LoVo (cell line): ENCODE measurements at places on chromosomes 7 and 10.
A peak's percentile ranks its signal among the peaks of the same experiment; 100 is the strongest.

- no peak for DNase-seq
Observed at GRCh38 chr10:14089556-14090292, 241.0 kb downstream of the FRMD4A start.

GRCh38 chr7:25259487-25260243 lies 31.4 kb upstream of the NPVF start:
- DNase-seq: peak; percentile 82

DNA sequence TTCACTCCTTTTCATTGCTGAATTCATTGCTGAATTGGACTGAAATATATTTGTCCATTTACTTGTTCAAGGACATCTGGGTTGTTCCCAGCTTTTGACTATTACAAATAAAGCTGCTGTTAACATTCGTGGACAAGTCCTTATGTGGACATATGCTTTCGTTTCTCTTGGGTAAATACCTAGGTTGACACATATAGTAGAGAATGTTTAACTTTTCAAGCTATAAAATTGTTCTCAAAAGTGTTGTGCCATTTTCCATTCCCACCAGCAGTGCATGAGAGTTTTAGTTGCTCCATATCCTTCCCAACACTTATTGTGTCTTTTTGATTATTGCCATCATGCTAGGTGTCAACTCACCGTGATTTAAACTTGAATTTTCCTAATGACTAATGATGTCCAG lies 17.5 kb upstream of the CPVL start:
- DNase-seq: no peak

- no peak for DNase-seq
Observed at GRCh38 chr7:127838816-127839415, 186.9 kb downstream of the SND1 start.

DNA sequence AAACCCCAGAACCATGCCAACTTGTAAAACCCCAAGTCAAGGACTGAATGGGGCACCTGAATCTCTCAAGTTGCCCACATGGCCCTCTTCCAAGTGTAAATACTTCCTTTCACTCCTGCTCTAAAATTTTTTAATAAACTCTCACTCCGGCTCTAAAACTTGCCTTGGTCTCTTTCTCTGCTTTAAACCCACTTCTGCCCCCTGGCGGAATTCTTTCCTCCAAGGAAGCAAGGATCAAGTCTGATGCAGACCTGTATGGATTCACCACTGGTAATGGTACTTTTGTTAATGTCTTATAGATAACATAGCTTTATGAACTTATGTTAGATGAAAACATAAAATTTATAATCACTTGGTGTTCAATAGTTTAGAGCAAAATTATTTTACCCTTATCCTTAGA lies 33.8 kb downstream of the SLC16A9 start:
- no peak for DNase-seq

DNA sequence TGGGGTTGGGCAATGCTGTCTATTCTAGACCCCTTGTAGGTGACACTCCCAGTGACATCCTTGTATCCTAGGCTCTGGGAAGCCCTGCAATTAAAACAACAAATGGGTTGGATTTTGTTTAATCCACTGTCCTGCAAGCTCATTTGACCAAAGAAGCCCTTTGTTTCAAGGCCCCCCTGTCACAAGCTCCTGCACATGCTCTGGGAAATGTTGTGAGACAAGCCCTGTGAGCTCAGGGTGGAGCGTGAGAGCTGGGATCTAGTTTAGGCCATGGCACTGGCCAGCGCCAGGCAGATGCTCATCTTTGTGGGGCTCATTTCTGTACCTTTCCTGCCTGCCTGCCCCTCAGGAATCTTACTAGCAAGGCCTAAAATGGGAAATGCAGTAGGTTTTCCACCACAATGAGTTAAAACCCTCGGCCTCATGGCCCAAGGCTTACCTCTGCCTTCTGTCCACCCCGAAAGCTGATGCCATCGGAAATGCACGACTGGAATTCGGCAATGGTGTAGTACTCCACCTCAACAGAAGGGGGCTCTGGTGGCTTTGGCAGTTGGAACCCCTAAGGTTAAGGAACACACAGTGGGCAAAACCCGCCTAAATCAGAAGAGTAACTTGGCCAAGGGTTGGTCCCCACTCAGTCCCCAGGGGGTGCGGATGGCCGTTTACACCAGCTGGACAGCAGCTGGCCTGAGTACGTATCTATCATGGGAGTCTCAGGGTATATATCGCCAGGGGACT lies 112.0 kb downstream of the NEURL1 start:
- DNase-seq: no peak

DNA sequence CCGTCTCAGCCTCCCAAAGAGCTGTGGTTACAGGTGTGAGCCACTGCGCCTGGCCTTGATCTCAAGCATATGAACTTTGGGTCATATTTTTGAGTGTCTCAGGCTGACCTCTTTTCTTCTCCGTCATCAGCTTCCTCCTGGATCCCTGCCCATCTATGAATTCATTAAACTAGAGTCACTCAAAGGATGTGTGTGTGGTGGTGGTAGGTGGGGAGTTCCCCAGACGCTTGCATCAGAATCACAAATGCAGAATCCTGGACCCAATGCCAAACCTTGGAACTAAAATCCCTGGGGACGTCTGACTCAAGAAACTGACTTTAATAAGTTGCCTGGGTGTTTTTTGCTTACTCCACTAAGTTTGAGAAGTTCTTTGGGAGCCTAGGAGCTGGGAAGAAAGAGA lies 6.7 kb upstream of the CREB5 start:
- DNase-seq: no peak

DNA sequence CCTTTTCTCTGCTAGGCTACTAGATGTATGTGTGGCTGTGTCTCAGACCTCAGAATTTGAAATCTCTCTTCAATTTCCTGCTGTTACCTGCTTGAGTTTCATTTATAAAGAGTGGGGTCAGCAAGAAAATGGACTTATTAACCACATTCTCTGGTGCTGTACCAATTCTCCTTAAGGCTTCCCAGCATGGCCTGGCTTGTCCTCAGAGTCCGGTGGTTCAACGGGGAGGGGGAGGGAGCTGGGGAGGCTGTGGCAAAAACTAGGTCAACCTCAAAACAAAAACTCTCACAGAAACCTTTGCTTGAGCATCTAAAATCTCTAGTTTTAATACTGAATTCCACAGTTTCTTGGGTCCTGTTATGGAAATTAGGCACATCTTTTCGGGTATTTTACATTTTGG lies 389.1 kb upstream of the COBL start:
- no peak for DNase-seq

DNA sequence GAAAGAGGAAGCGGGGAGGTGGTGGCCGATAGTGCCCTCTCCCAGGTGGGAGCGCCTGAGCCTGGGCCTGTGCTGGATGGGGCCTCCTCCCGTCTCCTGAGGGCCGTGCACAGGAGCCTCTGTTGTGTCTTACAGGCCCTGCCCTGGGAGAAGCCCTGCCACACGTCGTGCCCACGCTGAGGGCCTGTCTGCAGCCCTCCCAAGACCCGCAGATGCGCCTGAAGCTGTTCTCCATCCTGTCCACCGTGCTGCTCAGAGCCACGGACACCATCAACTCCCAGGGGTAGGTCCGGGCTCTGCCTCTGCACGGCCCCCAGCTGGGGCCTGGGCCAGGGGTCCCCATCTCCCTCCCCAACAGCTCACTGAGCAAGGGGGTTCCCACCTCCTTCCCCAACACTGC lies 43.3 kb upstream of the PRKAR1B start:
- DNase-seq: no peak

DNA sequence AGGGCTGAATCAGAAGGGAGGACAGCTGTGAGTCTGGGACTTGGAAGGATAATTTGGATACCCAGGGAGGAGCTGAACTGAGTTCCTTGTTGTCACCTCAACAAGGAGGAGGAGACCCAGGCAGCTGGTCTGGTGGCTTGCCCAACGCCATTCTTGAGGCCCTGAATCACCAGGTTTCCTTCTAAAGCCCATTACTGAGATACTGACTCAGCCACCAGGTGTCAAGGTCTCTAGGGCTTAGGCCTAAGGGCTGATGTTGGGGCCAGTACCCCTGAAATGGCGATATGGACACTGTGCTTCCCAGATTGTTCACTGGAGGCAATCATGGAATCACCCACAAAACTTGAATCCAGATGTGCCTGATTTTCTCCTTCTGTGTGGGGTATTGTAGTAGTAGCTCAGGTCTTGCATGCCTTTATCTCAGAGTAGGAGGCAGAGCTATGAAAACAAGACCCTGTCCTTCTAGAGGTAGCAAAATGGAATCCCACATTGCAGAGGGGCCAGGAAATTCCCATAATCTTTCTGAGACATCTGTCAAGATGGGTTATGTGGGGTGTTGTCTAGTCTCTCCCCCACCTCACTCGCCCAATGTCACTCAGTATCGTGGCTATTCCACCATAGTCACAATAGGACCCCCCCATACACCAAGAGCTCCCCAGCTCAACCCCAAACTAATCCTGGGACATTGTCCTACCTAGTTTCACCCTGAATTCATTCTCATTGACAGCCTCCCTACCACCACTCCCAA lies 1.8 kb upstream of the ATG9B start:
- peak; percentile 45 for DNase-seq

GRCh38 chr10:6038071-6038631 lies 24.0 kb downstream of the IL2RA start:
- no peak for DNase-seq
